IPS DF 6.9 (cell line): ENCODE measurements at places on chromosomes 13 and 19.

- DNase-seq: no peak
- no peaks in the 10 kb centered on the region for H3K36me3 ChIP-seq
- H3K4me3 ChIP-seq: no peak overlapping the region
- no peaks in the 10 kb centered on the region for H3K27me3 ChIP-seq
Observed at GRCh38 chr19:14577885-14578427, 4.9 kb upstream of the CLEC17A start.

DNA sequence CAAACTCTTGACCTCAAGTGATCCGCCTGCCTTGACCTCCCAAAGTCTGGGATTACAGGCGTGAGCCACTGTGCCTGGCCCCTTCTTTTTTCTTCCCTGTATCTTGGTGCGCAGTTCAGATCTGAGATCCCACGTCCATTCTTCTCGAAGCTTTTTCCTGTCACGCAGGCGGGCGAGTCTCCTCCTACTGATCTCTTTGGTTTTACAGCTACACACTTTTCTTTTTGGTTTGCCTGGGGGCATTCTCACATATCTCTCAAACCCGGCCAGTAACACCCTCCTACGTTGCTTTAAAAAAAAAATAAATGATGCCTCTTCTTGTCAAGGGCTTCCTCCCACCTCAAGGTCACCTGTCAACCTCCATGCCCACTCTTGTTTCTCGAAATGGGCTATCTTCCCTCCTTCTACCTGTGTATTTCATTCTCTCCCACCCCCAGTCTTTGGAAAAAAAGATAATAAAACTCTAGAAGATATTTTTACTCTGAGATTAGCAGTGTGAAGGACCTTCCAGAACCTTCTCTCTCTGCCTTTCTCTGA is 12.1 kb downstream of the TMPRSS9 start:
- no peak overlapping the region for H3K4me3 ChIP-seq
- H3K36me3 ChIP-seq: no peaks in the 10 kb centered on the region
- H3K27me3 ChIP-seq: no peaks in the 10 kb centered on the region
- no peak overlapping the region for H3K27ac ChIP-seq

DNA sequence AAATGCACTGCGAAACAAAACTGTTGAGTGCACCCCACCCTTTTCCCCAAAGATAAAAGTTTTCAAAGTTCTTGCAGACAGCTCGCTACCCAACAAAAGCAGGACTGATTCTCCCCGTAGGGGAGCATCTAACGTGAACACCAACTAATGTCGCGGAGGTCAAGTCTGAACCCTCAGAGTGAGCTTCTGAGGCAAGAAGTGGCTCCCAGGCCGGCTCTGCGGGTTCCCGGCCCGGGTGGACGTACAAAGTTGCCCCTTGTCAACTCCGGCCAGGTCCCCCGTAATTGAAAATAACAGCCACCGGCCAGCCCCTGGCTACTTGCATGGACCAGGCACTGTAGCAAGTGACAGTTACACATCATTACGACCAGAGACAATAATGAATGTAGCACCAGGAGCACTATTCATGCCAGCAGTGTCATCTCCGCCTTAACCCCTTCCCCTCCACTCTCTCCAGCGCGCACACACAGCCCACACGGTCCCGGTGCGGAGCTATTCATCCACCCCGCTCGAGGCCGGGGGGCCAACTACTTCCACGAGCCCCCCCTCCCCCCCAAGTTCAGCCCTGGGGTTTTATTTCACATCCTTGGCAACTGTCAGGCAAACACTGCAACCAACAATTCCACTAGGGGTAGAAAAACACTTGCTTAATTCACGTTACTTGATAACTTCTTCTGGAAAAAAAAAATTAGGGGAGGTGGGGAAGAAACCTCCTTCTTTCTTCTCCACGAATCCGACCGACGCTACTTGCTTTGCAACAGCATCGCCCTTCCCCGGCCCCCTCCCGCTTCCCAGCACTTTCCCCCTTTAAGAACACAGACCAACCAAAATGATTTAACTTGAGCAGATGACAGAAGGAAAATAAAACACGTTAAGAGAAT is 1.2 kb downstream of the KLF12 start:
- H3K4me1 ChIP-seq: no peaks in the 10 kb centered on the region
- no peak overlapping the region for H3K27ac ChIP-seq
- H3K36me3 ChIP-seq: no peaks in the 10 kb centered on the region
- H3K4me3 ChIP-seq: peak overlapping the region; percentile 99

DNA sequence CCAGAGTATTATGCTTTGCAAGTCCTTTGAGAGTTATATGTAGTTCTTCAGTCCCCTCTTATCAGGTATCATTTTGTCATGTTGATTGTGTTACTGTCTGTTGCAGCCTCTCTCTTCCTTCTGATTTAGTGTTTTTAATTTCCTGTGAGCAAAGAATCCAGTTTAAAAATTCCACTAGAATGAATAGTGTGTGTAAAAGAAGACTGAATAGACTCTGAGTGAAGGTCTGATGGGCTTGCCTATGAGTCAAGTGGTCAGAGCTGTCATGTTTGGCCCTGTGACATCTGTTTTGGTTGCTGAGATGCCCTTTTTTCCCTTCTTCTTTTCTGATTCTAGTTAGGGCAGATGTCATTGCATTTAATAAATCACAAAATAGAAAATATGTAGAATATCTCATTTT is 23.3 kb upstream of the KCTD4 start:
- no peak for DNase-seq
- H3K27ac ChIP-seq: no peak overlapping the region
- no peaks in the 10 kb centered on the region for H3K36me3 ChIP-seq
- H3K4me3 ChIP-seq: no peak overlapping the region
- H3K4me1 ChIP-seq: peaks cover under 1% of the 10 kb centered on the region; the same call in 1 of the 2 replicates

- no peak for DNase-seq
- H3K27me3 ChIP-seq: no peaks in the 10 kb centered on the region
- H3K27ac ChIP-seq: no peak overlapping the region
- no peaks in the 10 kb centered on the region for H3K4me1 ChIP-seq
- no peaks in the 10 kb centered on the region for H3K36me3 ChIP-seq
Observed at GRCh38 chr13:23919006-23919405, 21.7 kb upstream of the C1QTNF9B start.

- H3K4me1 ChIP-seq: peaks cover 7% of the 10 kb centered on the region
- no peaks in the 10 kb centered on the region for H3K36me3 ChIP-seq
- H3K4me3 ChIP-seq: no peak overlapping the region
- DNase-seq: no peak
- no peak overlapping the region for H3K27ac ChIP-seq
Observed at GRCh38 chr19:33375156-33375836, 1.8 kb downstream of the CEBPG start.

GRCh38 chr19:55457683-55458457 is 3.6 kb downstream of the ISOC2 start:
- 0 out of 2 replicates have a peak, but pooled peaks cover 3% of the 10 kb centered on the region for H3K4me1 ChIP-seq
- no peaks in the 10 kb centered on the region for H3K36me3 ChIP-seq
- H3K27me3 ChIP-seq: no peaks in the 10 kb centered on the region
- no peak overlapping the region for H3K27ac ChIP-seq

DNA sequence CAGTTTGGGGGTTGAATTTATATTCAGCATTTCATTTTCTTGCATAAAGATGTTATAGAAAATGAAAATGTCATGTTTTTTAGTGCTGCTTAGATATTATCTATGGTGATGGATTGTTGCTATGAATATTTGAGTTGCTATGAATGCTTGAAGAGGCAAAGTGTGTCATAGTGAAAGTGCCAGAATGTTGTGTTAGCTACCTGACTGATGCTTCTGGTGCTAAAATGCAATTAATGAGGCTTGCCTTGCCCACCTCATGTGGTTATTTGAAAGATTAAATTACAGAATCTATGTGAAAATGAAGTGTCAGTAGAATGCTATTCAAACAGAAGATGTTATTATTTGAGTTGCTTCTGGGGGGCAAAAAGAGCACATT is 62.7 kb upstream of the MYCBP2 start:
- no peak overlapping the region for H3K27ac ChIP-seq
- no peak overlapping the region for H3K4me3 ChIP-seq
- no peak for DNase-seq
- H3K27me3 ChIP-seq: no peaks in the 10 kb centered on the region

GRCh38 chr19:15108845-15109767 is 1.9 kb downstream of the SYDE1 start:
- H3K4me3 ChIP-seq: no peak overlapping the region
- H3K27ac ChIP-seq: no peak overlapping the region
- no peaks in the 10 kb centered on the region for H3K27me3 ChIP-seq
- no peak for DNase-seq
- no peaks in the 10 kb centered on the region; the same call in none of the 2 replicates for H3K4me1 ChIP-seq
- peaks cover 33% of the 10 kb centered on the region for H3K36me3 ChIP-seq

GRCh38 chr19:44696939-44697669 is 1.8 kb upstream of the CEACAM16 start:
- no peak for DNase-seq
- no peak overlapping the region for H3K4me3 ChIP-seq
- H3K36me3 ChIP-seq: no peaks in the 10 kb centered on the region; the same call in 1 of the 2 replicates
- H3K27me3 ChIP-seq: no peaks in the 10 kb centered on the region

DNA sequence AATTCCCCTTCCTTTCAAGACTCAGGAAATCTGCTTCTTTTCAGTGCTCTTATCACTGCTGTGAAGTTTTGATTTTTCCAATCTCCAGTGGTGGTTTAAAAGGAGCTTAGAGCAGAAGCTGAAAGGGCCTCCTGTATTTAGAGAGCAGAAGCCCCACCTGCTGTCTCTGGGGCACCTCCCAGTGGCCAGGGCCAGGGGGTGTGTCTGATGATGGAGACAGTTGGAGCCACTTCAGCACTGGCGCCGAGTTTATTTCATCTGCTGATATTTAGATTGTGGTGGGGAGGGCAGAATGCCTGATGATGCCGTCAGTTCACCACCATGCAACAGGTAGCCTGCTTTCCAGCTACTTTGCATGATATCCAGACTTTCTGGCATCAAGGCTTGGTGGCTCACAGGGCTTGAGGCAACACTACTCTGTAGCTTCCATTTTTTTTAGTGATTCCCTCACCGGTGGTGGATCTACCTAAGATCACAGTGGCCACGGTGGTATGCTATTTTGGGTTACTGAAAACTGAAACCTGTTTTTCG is 371.9 kb downstream of the KCNRG start:
- DNase-seq: no peak
- no peaks in the 10 kb centered on the region for H3K36me3 ChIP-seq
- peaks cover 9% of the 10 kb centered on the region for H3K4me1 ChIP-seq
- H3K27ac ChIP-seq: no peak overlapping the region
- 0 out of 2 replicates have a peak, but pooled peaks cover 1% of the 10 kb centered on the region for H3K27me3 ChIP-seq

DNA sequence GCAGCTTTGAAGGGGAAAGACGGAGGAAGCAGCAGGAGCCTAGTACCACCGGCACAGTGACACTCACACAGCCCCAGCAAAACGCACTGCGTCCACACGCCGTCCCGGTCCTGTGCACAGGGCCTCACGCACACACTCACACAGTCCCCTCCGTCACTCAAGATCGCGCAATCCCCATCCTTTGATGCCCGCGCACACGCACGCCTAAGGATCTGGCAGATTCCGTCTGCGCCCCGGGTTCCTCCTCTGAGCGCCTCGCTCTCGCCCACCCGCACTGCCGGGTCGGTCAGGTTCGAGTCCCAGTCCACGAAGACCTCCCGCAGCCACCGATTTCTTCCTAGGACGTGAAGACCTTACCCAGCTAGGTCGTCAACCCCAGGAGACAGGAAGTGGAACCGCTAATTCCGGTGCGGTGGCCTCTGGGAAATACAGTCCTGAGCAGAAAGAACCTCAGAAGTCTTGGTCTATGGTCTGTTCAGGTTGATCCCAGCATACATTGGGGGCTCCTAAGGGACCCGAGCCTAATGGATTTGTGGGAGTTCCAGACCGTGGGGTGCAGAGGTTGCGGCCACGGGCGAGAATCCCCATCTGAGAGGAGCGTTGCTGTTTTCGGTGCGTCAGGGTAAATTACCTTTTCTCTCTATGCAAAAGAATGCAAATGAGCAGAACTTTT is at the start of gene ZNF780B:
Gene ZNF780B, minus strand, starts transcription at position 400 of the 673 bp plus-strand sequence. CDS start 5,899 bp downstream, outside the sequence.
- H3K4me1 ChIP-seq: peaks cover 1% of the 10 kb centered on the region; the same call in 1 of the 2 replicates
- H3K4me3 ChIP-seq: peak within 1 kb of the TSS; percentile 84
- H3K27ac ChIP-seq: no peak within 1 kb of the TSS
- peak; percentile 52 for DNase-seq
- H3K27me3 ChIP-seq: no peaks in the 10 kb centered on the region
- no peaks in the 10 kb centered on the region for H3K36me3 ChIP-seq

- H3K36me3 ChIP-seq: 0 out of 2 replicates have a peak, but pooled peaks cover 3% of the 10 kb centered on the region
- no peak overlapping the region for H3K4me3 ChIP-seq
- H3K27ac ChIP-seq: no peak overlapping the region
- no peaks in the 10 kb centered on the region for H3K4me1 ChIP-seq
- H3K27me3 ChIP-seq: no peaks in the 10 kb centered on the region
- DNase-seq: no peak
Observed at GRCh38 chr13:88000239-88000638, 329.1 kb downstream of the SLITRK5 start.

DNA sequence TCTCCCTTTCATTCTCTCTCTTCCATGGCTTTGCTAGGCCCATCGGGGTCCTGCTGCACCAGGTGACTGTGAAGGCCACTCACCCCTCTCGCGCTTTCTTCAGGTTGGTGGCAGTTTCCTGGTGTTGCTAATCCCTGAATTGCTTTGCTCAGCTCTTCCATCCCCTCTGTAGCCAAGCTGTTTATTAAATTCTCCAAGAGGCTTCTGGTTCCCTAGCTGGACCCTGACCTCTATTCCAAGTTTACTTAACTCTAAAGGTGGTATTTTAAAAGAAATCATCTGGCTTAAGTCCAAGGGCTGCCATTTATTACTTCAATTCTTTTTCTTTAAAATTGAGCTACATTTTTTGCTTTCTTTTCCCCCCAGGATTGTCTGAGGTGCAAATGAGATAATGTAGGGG is 32.7 kb upstream of the MICU2 start:
- no peak for DNase-seq
- no peaks in the 10 kb centered on the region for H3K27me3 ChIP-seq
- H3K36me3 ChIP-seq: no peaks in the 10 kb centered on the region
- no peak overlapping the region for H3K4me3 ChIP-seq
- H3K4me1 ChIP-seq: no peaks in the 10 kb centered on the region

DNA sequence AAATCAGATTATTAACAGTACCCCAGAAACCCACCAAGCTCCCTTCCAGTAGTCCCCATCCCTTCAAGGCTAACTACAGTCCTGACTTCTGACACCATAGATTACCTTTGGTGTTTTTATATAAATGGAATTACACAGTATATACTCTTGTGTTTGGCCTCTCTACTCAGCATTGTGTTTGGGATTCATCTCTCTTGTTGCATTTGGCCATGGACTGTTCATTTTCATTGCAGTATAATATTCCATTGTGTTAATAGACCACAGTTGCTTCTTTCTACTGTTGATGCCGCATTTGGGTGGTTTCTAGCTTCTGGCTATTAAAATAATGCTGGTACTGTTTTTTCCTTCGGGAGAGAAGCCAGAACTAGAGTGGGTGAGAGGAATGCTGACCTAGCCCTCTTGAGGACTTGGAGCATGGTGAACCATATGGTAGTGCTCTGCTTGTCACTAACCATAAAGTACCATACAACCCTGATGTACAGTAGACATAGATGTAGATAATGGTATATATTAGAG is 18.9 kb upstream of the GARRE1 start:
- H3K27me3 ChIP-seq: no peaks in the 10 kb centered on the region
- H3K36me3 ChIP-seq: no peaks in the 10 kb centered on the region
- DNase-seq: no peak
- H3K4me1 ChIP-seq: peaks cover 4% of the 10 kb centered on the region; the same call in 1 of the 2 replicates
- no peak overlapping the region for H3K27ac ChIP-seq

DNA sequence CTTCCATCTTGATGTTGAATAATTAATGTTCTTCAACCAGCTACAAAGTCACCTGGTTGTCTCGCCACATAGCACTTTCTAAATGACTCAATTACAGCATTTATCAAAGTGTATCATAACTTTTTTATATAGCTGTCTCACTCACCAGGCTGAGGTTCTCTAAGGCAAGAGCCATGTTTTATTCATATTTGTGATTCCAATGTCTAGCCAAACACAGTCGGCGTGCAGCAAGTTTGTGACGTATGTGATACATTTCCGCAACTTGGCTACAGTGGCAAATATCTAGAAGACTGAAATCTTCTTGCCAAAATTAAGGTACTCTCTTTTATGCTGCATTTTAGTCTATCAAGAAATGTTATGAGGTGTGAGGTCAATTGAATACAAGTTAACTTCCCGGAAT is 94.2 kb upstream of the WASF3 start:
- no peak overlapping the region for H3K27ac ChIP-seq
- H3K36me3 ChIP-seq: no peaks in the 10 kb centered on the region
- H3K27me3 ChIP-seq: no peaks in the 10 kb centered on the region
- H3K4me1 ChIP-seq: no peaks in the 10 kb centered on the region
- no peak for DNase-seq
- H3K4me3 ChIP-seq: no peak overlapping the region
